ENCODE measurements at places on chromosomes 12 and 14.

DNA sequence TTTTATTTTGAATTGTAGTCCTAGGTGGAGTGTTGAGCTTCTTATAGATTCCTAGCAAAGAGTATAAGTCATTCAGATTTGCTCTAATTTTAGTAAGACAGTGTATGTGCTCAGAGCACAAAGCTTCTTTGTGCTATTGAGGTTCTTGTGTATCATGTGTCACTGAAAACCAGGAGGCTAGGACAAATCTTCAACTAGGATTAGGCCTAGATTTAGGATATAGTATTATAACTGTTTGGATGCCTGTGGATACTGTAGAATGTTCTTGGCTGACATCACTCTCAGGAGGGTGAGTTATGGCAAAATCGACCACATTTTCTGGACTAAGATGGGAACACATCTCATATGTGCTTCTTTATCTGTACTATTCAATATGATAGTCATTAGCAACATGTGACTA, 86.5 kb downstream of the DHRS2 start:
- no peak for DNase-seq

- DNase-seq: no peak
Measured at GRCh38 chr14:56715938-56716337, 94.3 kb downstream of the OTX2 start.

DNA sequence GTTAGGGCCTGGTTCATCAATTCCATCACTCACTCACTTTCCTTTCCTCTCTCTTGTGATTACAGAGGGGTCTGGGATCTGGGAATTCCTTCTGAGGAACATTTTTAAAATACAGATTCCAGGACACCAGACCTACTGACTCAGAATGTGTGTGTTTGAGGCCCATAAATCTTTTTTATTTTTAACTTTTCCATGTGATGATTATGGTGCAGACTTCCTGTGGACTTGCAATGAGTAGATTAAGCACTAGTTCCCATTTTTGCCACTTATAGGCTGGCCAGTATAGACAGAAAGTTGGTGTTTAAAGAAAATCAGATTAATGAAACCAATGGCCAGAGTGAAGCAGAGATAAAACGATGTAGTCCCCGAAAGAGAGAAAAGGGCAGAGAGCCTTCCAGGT, 28.1 kb downstream of the SLC41A2 start:
- no peak for DNase-seq

- no peak for DNase-seq
Measured at GRCh38 chr14:38074081-38074480, 133.6 kb upstream of the SSTR1 start.

DNA sequence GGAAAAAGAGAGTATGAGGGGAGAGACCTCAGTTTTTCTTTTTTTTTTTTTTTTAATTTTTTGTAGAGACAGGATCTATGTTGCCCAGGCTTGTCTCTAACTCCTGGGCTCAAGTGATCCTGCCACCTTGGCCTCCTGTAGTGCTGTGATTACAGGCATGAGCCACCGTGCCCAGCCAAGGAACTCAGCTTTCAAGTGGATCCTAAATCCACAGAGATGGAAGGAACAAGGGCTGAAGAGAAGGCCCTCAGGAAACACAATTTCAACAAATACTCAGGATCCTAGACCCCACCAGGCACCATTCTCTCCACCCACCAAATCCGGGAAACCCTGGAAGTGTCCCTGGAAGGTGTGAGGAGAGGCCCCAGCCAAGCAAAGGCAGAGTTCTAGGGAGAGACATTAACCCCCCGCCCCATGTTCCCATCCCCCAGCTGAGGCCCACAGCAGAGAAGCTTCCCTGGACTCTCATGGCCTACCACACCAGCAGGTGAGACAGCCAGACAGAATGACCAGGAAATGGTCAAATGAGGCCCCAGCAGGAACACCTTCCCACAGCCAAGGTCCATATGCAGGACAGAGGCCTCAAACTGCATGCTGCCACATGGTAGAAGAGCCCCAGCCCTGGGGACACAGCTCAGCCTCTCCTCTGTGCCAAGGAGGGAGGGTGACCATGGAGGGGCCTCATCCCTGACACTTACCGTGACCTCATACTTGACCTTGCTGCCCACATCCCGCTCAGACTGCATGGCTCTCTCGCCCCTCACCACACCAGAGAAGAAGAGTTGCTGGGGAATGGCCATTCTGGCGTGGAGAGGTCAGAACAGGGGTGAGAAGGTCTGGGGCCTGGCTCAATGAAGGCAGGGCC, 14.1 kb downstream of the ITGA7 start:
- no peak for DNase-seq

- no peak for DNase-seq
Measured at GRCh38 chr14:87045246-87045645, 947.7 kb downstream of the GALC start.

DNA sequence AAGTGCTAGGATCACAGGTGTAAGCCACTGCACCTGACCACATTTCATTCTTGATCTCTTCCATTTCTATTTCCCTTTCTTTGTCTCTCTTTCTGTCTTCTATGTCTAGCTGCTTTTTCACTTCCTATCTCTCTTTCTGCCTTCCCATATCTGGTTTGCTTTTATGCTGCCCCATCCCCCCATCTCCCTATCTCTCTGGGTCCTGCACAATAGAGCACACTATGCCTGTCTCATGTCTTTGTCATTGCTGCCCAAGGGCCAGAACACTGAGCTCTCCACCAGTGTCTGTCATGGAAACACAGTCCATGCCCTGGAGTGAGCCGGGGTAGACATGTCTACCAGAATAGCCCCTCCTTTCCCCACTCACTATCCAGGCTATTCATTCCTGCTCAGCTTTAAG, 12.3 kb upstream of the RARG start:
- no peak for DNase-seq

DNA sequence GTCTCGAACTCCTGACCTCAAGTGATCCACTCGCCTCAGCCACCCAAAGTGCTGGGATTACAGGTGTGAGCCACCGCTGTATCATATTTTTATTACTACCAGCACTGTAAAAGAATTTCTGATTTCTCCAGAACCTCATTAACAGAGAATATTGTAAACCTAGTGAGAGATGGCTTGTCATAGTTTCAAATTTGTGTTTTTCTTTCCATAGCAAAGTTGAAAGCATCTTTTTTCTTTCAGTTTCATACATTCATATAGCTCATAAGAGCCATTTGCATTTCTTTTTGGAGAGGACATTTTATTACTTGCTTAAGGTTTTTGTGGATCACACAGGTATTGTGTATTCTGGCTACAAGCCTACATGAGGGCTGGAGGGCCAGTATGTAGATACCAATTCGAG, 58.0 kb downstream of the MIS18BP1 start:
- no peak for DNase-seq

DNA sequence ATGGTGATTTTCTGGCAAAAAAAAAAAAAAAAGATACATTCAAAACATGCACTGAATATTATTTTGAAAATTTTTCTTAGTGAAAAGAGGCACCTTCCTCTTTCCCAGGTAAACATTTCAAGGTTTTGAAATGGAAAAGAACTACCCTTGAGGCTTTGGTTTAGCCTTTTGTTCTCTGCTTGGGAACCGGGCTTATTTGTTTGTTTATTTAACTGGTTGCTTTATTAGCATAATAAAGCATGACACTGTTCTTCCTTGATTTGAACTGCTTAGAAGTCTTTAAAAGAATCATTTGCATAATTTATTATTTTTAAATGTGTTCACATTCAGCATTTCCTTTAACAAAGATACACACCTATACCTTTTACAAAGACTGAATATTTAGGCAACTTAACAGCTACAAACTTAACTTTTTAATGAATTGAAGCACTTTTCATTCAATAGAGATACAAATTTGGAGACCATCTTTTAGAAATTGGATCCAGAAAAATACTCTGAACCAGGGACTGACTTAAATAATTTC, 174.5 kb downstream of the FBXL14 start:
- DNase-seq: no peak

DNA sequence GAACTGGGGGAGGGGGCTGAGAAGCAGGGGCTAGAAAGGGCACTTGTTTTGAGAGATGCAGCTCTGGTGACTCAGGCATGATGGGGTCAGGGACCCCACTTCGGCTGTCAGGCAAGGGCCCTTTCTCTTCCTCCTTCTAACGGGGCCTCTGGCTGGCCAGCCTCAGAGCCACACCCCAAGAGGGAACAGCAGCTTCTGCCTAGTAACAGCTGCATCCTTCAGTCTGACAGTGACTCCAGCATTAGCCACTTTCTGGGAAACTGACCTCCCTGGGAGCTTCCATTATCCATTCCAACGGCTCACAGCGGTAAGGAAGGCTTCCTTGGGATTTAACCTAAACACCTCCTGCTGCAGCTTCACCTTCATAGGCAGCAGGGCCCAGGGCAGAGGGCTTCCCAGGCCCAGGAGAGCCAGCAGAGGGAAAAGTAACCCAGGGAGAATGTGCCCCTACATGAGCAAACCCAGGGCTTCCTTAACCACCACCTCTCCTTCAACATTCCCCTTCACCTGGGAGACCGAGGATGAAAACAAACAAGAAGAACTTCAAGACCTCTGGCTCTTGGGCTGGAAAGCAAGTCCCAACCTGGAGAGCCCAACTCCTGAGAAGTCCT, 2.7 kb downstream of the NCKAP5L start:
- DNase-seq: no peak

GRCh38 chr12:112992541-112993398, 14.5 kb downstream of the OAS2 start:
- DNase-seq: peak; percentile 45

DNA sequence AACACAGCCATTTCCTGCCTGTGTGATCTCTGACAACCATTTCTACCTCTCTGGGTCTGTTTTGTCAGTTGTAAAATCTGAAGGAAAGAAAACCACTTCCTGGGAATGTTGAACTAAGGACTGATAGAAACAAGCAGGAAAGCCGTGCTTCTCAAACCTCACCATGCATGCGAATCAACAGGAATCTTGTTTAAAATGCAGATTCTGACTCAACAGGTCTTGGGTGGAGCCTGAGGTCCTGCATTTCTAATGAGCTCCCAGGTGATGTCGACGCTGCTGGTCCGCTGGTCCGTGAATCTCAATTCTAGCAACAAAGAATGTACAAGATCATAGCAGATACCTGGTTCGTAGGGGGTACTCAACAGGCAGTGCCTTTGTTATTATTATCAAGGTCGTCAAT, 38.0 kb upstream of the GPATCH2L start:
- DNase-seq: no peak

DNA sequence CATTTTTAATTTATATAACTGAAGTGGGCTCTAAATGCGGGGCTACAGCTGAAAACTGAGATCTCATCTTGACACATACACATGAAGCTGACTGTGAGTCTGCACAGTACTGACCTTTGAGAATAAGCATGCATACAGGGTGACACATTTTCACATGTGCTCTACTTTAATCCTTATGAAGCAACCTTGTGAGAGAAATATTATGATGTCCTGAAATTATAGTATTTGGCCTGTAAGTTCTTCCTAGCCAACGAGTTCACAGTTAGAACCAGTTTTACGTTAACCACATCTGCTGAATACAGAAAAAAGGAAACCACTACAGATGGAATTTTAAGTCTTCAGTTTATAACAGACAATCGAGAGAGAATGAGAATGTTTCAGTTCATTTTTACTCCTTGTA, 70.3 kb downstream of the SPPL3 start:
- no peak for DNase-seq

- no peak for DNase-seq
Measured at GRCh38 chr12:25107920-25108319, 87.0 kb downstream of the DNAI7 start.

- DNase-seq: no peak
Measured at GRCh38 chr14:104444159-104445030, 135.2 kb upstream of the C14orf180 start.

DNA sequence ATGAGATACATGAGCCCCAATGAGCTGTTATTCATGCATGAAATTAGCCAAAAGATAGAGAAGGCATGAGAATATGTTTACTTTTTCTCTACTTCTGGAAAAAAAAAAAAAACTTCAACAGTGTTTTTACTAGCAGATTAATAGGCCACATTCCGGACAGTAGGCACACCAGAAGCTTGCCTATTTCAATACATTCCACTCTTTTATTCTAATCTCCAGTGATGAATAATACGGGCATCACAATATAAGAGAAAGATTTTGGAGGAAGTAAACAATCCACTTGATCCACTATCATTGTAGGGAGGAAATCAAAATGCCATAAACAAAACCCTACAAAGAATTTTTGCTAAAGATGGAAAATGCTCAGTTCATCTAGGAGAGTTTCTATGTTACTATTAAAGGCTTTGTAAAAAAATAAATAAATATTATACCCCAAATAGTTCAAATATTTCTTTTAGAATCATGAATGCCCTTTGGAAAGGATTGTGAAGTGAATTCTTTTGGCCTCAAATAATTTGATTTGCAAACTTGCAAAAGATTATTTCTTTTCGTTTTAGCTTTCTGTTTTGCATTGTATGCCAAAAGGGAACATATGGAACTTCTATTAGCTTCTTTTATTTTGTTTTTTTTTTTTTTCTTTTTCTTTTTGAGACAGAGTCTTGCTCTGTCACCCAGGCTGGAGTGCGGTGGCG, 232.6 kb downstream of the EPS8 start:
- DNase-seq: no peak

- no peak for DNase-seq
Measured at GRCh38 chr14:60651086-60651795, 2.0 kb upstream of the SIX1 start.

DNA sequence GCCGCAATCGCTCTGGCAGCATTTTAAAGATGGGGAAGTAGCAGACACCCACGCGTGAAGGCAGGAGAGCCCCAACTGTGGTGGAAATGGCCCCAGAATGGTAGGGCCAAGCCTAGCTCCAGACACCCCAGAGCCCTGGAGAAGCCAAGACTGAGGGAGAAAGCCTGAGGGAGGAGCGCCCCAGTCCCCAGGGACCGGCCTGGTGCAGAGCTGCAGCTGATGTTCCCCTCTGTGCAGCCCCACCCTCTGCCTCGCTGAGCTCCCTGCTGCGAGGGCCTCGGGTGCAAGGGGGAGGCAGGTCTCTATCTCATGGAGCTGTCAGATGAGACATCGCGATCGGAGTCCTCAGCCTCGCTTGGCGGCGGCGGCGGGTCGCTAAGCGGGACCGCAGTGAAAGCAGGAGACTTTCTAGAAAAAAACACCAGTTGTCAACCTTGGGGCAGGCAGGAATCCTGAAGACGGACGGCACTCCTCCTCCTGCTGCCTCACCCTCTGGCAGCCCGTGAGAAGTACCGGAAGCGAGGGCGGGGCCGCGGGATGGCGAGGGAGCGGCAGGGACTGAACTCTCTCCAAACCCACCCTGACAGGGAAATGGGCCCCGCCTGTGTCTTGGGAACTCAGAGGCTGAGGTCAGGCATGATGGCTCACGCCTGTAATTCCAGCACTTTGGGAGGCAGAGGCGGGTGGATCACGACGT, 6.0 kb downstream of the GAPDH start:
- no peak for DNase-seq

- no peak for DNase-seq
Measured at GRCh38 chr12:120077260-120077659, 39.3 kb downstream of the RAB35 start.

- DNase-seq: no peak
Measured at GRCh38 chr12:39033782-39034181, 128.4 kb upstream of the CPNE8 start.

- DNase-seq: no peak
Measured at GRCh38 chr14:69048456-69048855, 69.4 kb upstream of the ACTN1 start.

DNA sequence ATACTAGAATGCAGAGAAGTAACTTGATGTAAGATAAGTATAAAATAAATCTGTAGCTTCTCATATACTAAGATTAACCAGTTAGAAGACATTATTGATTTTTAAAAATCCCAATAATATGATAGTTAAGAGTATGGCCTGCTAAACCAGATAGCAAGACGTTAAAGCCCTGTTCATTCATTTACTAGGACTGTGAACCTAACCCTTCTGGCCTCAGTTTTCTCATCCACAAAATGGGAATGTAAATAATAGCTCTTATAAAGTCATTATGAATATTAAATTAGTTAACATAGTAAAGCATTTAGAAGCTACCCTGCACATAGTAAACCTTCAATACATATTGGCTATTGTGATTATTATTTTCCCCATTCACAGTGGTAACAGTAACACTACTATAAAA, 6.0 kb upstream of the PRMT5 start:
- DNase-seq: no peak
